ENCODE measurements at places on chromosomes 12 and 14.

- DNase-seq: no peak
Measured at GRCh38 chr12:53972722-53973235, at the start of gene HOXC11. Gene HOXC11, plus strand, starts transcription at chr12:53973126. Its CDS starts 116 bp downstream, at chr12:53973242.

DNA sequence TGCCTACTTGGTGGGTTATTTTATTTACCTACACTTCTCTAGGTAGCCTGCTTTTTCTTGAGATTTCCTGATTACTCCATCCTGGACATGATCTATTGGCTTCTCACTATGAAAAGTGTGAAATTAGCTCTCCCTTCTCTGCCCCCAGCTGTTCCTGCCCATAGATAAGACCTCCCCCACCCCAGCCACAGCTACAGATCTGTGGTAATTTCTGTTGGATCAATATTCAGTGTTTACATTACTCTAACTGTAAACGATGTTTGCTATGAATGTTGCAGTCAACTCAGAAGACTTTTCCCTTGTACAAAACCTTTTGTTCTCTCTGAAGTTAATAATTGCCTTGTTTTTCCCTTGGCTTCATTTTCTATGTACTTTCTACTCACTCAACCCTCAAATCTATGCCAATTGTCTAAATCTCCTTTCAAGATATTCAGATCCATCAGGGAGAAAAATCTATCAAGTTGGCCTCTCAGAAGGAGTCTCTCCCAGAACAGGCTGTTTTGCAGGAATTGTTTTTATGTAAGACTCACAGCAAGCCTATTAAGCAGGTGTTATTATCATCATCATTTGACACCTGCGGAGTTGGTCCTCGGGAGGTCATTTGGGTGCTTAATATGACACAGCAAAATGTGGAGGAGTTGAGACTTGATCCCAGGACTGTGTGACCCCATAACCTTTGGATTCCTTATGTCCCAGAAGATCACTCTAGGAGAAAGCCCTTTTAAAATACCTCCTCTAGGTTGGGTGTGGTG lies 227.4 kb downstream of the SUDS3 start:
- DNase-seq: no peak

GRCh38 chr12:110995016-110995415 lies 74.6 kb upstream of the MYL2 start:
- no peak for DNase-seq

DNA sequence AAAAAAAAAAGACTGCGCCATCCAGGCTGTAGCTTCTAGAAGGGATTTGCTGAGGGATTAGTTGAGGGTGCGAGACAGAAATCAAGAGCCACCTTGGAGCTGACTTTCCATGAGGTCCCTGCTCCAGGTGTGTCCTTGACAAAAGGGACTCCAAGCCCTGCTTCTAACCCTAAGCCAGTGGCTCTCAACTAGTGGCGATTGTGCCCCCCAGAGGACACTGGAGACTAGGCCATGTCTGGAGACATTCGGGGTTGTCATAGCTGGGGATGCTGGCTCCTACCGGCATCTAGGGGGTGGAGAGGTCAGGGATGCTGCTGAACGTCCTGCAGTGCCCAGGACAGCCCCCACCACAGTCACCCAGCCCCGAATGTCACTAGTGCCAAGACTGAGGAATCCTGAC lies 40.6 kb downstream of the SPRING1 start:
- DNase-seq: no peak

DNA sequence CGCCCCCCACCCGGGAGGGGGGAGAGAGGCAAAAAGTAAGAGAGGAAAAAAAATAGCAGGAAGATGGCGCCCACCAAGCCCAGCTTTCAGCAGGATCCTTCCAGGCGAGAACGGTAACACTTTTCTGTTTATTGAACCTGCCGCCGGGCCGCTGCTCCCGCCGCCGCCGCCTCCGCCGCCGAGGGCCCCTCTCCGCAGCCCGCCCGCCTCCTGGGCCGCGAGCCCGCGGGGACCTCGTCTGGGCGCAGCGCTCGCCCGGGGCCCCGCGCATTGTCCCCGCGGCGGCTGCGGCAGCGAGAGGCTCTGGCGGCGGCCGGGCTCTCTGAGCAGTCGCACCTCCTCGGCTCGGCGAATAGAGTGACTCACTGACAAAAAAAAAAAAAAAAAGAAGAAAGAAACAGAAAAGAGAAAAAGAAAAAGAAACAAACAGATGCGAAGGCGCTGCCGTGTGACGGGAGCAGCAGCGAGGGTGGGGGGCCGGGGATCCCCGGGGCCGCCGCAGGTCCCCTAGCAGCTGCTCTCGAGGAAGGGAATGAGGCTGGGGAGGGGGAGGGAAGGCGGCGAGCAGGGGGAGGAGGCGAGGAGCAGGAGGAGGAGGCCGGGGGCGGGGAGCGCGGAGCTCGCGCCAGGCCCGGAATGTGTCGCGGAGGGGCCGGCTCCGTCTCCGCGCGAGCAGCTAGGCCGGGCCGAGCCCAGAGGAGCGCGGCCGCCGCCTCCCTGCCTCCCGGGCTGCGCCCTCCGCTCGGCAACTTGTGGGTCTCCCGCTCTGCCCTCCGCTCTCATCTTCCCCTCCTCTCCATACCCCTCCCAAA lies 781 bp downstream of the NPAS3 start:
- DNase-seq: no peak

DNA sequence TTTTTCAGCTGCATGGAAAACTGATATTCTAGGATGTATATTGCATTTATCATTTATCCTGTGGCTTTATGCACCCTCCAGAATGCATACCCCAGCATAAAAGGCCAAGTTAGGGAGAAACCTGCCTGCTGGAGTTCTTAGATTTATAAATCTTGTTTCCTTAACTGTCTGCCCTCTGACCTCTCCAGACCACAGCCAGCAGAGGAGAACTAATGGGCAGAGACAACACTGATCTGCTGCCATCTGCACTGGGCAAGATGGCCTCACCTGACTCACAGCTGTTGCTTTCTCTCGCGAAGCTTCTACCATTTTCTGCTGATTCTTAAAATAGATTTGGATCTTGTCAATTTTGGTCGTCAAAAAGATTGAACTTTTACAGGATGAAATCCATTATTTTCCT lies 65.8 kb downstream of the PPP2R5C start:
- DNase-seq: no peak

GRCh38 chr12:7403466-7403865 lies 40.5 kb downstream of the CD163L1 start:
- DNase-seq: no peak

GRCh38 chr12:12450043-12450471 lies 93.2 kb downstream of the BORCS5 start:
- no peak for DNase-seq
